ENCODE measurements at places on chromosomes 13 and 19.

DNA sequence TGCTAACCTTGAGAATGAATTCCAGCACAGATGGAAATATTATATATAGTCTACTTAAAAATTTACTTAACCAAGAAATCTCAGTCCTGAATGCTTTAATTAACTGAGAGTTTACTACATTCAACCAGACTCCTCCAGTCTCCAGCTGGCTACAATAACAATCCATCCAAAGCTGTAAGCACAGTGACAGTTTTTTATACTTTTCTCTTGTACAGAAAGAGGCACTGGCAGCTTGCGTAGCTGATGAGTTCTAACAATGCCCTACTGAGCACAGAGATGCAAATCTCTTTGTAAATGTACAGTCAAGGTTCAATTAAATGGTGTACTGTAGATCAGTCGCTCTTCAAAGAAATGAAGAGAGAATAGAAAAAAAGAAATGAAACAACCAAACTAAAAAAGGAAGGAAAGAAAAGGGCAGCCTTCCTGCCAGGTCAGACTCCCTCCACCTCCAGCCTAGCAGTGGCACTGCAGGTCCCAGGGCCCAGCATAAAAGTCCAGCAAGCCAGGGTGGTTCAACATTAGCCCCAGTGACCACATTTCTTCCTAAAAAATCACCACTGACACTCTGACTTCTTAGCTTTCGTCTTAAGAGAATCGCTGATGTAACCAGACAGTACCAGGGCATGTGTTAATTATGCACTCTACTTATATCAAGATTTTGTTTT is 88.4 kb downstream of the SACS start:
- DNase-seq, result no peak

DNA sequence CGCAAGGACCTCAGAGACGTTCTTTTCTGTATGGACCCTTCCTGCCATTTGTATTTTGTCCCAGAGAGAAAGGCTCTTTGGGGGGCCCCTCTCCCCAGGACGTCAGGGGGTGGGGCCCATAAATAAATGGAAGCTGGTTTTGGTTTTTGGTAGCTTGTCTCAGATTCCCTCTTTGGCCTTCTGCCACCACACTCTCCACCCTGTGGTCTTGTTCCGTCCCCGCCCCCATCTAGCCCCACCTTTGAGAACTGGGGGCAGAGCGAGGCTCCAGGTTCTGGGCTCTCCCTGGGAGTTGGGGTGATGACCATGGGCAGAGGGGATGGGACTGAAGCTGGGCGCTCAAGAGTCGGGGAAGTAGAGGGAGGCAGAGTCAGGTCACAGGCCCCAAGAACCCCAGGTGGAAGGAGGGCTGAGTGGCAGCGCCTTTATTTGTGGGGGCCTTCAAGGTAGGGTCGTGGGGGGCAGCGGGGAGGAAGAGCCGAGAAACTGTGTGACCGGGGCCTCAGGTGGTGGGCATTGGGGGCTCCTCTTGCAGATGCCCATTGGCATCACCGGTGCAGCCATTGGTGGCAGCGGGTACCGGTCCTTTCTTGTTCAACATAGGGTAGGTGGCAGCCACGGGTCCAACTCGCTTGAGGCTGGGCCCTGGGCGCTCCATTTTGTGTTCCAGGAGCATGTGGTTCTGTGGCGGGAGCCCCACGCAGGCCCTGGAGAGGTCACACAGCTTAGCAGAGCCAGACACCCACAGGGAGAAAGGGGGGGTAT is 3.3 kb downstream of the ISYNA1 start:
- DNase-seq, result no peak

DNA sequence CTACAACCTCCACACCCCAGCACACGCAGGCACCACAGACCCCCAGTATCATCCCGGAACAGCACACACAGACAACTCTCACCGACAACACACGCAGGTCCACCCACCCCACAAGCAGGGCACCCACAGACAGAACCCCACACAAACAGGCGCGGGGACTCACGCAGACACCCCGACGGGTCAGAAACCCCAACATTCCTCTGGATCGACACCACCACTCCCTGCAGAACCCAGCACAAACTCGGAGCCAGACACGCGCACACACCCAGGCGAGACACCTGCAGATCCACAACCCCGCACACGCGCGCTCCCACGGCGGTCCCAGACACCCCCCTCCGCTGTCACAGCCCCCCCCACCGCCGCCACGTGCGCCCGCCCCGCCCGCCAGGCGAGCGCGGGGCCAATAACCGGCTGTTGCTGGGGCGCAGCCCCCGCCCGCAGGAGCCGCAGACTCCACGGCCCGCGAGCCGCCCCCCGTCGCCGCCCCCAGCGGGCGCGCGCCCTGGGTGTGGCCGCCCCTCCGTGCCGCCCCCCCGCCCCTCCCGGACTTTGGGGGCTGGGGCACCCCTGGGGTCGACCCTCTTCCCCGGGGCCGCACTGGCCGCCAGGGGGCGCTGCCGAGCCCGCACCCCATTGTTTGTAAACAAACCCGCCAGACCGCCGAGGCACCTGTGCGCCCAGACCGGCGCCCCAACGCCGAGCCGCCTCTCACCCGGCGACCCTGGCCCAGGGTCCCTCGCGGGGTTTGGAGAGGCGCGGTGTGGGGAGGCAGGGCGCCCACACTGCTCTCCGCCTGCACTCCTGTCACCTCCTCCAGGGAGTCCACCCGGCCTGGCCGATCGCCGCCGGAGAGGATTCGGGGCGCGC is 712 bp downstream of the BBC3 start:
- DNase-seq, result peak; percentile 71

- peak; percentile 66 for DNase-seq
Observed at GRCh38 chr13:95296326-95296925, 4.8 kb downstream of the ABCC4 start.

DNA sequence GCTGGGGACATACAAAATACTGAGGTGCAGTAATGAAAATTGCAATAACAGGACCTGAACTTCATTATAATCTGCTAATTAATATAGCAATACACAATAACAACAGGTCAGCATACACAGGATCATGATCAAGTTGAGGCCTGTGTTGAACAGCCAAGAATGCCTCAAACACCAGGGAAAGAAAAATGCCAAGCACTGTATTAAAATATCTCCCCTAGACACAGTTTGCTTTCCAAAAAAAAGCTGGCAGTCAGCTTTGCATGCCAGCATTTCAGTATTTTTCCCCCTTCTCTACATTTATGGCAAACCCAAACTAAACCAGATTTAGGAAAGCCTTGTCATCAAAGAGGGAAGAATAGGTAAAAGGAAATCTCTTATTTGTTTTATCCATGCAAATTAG is 226.9 kb downstream of the LHFPL6 start:
- no peak for DNase-seq

- DNase-seq, result no peak
Observed at GRCh38 chr13:34719060-34719875, 222.8 kb upstream of the NBEA start.

DNA sequence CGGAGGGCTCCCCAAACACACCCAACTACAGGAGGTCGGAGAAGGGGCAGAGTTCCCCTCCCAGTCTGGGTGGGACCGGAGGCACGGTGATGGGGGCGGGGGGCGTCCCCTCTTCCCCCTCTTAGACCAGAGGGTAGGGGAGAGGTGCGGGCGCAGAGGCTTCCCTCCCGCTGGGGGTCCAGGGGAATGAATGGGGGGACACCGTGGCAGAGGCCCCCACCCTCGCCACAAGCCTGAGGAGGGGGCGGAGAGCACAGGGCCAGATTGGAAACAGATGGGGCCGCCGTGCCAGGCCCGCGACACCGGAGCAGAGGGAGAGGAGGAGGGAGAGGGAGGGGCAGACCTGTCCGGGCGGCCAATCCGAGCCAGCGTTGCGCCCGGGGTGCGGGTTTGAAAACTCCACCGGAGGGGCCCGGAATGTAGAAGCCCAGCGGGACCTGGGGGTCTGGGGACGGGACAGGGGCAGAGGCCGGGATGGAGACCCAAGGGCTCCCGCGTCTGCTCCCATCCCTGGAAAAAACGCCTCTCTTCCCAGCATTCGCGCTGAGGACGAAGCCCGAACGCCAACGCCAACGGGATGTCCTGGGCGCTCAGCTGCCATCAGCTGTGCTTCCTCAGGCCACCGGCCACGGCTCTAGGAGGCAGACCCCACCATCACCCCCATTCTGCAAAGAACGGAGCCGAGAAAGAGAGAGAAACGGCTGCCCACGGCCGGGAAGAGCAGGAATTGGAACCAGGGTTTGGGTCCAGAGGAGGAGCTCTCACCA is 46.8 kb downstream of the PTPRS start:
- DNase-seq, result no peak

- no peak for DNase-seq
Observed at GRCh38 chr13:49840266-49840665, 47.8 kb upstream of the KPNA3 start.
